ENCODE measurements at places on chromosomes 7 and 10. TPM values are rescaled to one million over a fixed set of nuclear protein-coding genes. Genes with fewer than 3 reads are reported as not detected.

- no peak for DNase-seq
Observed at GRCh38 chr7:50339990-50340500, 35.5 kb downstream of the IKZF1 start.

DNA sequence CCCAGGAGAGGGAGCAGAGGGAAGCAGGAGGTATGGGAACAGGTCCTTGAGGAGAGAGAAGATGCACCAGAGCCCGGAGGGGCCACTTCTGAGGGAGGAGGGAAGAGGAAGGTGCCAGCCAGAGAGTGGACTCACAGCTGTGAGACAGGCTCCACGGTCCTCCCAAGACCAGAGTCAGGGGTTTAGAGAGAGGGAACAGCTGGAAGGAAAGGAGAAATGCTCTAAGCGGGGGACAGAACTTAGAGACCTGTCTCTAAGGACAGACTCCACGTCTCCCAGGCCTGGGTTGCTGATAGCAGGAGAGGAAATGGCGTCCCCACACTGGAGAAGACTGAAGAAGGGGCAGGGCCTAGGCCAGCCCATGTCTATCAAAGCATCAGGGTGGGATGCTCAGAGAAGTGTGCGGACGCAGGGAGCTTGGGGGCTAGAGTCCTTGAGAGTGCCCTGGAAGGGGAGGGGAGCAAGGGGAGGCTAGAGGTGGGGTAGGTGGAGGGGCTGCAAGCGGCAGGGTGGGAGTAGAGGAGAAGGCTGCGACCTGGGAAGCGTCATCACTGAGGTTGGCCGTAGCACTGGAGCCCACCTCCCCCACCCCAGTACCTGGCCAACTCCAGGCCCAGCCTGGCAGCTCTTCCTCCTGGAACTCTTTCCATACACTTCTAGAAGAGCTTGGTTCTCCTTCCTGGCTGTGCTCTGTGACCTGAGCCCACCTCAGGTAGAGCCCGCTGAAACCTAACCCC, 25.6 kb upstream of the GRID1 start:
- DNase-seq, result no peak

- no peak for DNase-seq
Observed at GRCh38 chr10:6044751-6045313, 17.3 kb downstream of the IL2RA start.

DNA sequence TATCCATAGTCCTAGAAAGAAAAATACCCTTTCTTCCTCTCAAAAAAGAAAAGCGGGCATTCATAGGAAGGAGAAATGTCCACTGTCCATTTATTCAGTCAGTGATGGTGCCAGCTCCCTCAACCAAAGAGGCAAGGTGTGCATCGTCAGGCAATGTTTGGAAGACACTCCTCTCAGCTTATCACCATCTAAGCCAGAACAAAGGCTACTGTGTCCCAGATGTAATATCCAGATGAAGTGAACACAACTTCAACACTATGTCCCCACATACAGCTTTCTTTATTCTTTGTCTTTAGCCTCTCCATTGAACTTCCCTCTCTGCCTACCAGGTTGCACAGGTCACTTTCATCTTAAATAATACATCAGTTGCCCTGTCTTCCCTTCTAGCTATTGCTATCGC, 131.4 kb upstream of the RNF32 start:
- DNase-seq, result no peak

DNA sequence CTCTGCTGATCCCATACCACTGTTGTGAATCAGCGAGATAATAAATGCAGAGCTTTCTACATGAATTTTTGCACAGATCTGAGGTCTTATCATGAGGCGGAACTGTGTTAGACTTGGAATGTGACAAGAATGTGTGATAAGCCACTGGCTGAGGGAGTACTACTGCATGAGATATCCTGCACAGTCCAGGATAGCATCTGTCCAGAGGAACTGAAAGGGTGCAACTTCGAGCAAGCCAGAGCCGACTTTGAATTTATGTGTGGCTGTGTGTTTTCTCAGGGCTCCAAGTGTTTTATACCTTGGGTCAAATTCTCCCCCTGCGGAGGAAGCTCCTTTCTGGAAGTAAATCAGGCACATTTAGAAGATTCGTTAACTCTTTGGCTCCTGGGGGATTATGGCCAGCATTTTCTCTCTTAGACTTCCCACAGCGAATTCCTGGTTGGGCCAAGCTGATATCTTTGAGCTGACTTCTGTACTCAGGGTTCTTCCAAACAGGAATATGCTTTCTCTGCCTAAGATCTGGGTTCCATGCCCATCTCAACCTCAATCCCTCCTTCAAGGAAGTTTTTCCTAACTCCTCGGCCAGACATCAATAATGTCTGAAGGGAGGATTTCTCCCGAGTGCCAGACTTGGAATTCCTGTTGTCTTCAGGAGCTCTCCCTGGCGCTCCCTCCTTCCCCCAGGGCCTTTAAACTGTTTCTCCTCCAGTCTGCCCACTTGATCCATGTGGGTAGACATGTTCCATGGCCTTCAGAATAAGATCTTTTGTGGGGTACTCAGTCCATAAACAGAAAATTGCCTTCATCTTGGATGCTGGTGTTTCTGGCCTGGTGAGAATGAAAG, 2.5 kb upstream of the MEST start:
- DNase-seq, result no peak

- DNase-seq, result no peak
Observed at GRCh38 chr7:115635376-115635775, 395.2 kb downstream of the TFEC start.

DNA sequence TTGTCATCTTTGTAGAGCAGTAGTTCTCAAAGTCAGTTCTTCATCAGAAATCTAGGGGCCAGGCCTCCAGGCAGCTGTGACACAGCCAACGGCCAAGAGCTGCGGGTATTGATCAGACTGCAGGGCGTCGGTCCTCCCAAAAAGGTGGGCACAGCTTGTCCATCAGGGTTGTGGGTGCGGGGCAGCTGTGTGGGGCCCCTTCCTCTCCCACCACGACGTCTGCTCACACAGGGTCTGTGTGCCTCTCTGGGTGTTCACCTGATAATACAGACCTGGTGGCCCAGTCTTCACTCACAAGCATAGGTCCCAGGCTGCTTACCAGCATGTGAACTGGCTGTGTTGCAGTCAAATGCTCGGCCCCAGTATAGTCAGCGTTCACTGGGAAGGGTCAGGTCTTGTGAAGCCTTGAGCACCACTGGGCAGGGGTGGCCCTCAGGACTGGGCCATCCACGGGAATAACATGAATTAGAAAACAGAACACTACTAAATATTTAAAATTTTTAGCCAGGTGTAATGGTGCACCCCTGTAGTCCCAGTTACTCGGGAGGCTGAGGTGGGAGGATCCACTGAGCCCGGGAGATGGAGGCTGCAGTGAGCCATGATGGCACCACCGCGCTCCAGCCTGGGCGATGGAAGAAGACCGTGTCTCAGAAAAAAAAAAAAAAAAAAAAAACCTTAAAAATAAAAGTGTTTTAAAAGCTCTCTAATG, 102.8 kb upstream of the DIP2C start:
- no peak for DNase-seq

DNA sequence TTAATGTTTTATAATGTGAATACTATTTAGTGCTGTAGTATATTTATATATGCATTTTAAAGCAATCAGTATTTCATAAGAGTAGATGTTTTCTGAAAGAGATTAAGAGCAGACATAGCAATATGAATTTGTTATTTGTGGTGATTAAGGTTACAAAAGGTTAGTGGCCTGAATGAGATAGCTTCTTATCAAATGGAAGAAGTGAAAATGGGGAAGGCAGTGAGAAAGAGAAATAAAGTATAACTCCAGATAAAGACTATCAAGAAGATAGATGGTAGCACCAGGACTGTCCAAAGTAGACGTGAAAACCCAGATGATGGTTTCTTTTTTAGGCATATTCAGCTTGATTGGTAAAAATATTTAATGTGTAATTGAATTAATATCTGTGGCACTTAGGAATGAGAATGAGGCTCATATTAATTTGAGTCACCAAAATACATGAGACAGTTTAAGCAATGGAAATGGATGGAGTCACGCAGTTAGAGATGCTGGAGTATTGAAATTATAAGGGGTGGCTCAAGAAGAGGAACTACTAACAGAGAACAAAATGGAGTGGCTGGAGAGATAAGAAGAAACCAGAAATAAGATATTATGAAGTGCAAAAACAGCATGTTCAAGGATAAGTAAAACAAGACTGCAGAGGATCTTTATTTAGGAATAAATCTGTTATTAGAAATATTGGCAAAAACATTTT, 288.0 kb upstream of the SEMA3C start:
- DNase-seq, result no peak

GRCh38 chr10:14391342-14391741, 60.6 kb upstream of the FRMD4A start:
- no peak for DNase-seq

DNA sequence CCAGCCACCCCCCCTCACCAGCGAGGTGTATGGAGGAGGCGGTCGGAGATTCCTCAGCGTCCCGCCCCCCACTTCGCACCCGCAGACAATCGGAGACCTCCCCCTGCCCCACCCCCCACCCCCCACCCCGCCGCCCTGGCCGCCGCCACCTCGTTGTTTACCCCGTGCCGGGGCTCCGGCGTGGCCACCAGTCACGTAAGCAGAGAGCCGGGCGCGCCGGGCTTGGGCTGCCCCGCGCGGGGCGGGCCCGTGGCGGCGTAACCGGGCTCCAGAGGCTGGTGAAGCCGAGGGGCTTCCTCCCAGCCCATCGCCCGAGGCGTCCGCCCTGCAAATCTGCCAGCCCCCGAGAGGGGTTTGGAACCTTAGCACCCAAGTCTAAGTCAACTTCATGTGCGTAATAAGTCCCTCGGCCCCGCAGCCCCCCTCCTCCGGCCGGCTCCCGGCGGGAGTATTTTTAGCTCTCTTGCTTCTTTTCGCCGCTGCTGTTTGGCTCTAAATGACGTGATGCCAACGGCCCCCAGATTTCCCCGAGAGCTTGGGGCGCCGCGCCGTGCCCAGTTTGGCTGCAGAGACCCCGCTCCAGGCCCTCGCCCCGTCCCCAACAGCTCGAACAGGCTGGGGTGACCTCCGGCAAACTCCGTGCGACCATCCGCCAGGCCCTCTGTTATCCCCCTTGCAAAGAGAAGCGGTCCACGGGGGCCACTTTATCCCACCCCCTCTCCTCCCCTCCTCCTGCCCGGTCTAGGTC, 2.7 kb downstream of the MXI1 start:
- peak; percentile 64 for DNase-seq

DNA sequence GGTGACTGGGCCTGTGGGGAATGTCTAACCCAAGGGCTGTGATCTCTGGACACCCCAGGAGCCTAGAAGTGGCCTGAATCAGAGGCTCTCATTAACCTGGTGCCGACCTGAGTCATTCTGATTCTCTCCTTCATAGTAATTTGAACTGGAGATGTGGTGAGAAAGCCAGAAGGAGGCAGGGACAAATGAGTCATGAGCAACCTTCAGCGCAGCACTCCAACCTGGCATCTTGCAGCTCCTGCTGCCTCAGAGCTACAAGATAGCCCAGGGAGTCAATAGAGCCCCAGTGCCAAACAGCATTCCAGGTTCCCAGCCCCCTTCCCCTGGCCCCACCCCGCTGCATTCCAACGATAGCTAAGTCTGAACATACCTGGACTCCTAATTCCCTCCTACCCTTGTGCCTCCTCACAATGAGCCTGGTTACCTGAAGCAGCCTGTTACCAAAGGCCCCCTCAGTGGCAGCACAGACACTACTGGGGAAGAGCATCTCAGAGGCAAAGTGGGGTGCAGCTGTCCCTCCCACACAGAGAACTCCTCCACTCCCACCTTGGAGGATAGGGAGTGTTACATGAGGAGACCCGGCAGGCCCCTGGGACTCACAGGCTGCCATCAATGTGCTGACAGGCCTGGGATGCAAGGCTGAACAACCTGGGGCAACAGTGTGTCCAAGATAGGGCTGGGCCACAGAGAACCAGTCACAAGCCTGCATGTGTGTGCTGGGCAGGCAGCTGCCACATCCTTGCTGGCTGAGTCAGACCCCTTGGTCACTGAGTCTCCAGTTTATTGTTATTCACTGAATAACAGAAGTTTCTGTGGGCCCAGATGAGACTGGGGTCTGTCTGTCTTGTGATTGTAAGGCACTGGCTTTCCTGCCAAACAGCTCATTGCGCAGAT, 76.8 kb upstream of the LEP start:
- DNase-seq, result no peak

DNA sequence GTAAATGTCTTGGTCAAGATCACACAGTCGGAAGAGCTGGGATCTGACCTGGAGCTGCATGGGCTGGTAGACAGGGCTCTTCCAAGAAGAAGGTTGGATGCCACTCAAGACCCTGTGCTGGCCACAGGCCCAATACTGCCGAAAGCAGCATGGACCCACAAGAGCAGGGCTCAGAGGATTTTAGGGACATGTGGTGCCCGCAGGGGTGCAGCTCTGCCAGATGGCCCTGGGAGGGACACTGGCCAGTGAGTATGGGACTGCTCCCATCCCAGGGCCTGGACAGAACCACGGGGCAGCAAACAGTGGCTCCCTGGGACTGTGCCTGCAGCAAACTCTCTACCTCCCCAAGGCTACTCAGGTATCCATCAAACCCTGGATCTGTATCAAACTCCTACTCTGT, 12.4 kb downstream of the MAT1A start:
- no peak for DNase-seq

GRCh38 chr10:5940807-5941218, 36.5 kb downstream of the IL15RA start:
- no peak for DNase-seq

DNA sequence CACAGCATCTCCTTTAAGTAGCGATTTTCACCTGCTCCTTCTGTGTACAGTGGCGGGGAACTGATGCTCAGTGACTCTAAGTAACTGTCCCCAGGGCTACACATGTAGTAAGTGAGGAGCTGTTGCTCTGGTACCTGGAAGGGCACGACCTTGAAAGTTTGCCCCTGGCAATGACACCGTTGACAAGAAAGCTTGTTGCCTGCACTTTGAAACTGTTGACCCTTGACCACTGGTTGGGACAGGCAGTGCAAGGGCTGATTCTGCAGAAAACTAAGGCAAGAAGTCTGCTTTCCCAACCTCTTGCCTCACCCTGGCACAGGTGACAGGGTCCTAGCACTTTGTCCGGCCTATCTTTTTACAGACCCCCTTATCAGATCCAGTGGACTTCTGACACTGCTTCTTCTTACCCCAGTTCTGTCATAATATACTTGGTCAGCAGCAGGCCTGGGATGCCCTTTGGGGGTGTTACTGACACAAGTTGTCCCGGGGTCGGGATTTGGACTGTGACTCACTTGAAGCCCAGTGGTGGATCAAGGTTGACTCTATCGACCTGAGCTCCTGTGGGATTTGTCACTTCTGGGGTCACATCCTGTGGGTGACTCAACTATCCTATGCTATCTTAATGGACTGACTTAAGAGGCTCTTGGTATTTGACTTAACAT, 5.8 kb downstream of the ACSL5 start:
- no peak for DNase-seq

DNA sequence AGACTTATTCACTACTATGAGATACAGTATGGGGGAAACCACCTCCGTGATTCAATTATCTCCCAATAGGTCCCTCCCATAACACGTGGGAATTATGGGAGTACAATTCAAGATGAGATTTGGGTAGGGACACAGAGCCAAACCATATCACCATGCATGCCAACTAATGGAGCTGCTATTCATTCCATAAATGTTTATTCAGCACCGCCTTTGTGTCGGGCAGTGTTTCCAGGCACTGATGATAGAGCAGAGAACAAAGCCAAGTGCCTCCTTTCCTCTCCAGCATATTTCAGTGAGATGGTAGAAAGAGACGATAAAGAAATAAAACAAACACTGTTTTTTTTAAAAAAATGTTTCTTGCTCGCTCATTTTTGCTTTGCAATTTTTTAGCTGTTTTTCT, 295.9 kb upstream of the FOXK1 start:
- no peak for DNase-seq

GRCh38 chr10:65306201-65306600, 1619.6 kb upstream of the LRRTM3 start:
- DNase-seq, result no peak

TAS2R41 gene
- not detected for total RNA-seq

OTUD1 gene
- total RNA-seq, result 19.5 TPM

VPS26A gene
- 33.1 TPM for total RNA-seq

SFRP5 gene
- 8.7 TPM for total RNA-seq

TMEM229A gene
- total RNA-seq, result not detected

OIT3 gene
- total RNA-seq, result not detected

MPP7 gene
- total RNA-seq, result 14.7 TPM

Data from left ventricle myocardium inferior (tissue), 1 donor.